ENCODE measurements at places on chromosomes 6 and 20. TPM values are rescaled to one million over a fixed set of nuclear protein-coding genes. Genes with fewer than 3 reads are reported as not detected.
A peak's percentile ranks its signal among the peaks of the same experiment; 100 is the strongest.

Gene COL9A3
- 4.7 TPM for total RNA-seq

DNA sequence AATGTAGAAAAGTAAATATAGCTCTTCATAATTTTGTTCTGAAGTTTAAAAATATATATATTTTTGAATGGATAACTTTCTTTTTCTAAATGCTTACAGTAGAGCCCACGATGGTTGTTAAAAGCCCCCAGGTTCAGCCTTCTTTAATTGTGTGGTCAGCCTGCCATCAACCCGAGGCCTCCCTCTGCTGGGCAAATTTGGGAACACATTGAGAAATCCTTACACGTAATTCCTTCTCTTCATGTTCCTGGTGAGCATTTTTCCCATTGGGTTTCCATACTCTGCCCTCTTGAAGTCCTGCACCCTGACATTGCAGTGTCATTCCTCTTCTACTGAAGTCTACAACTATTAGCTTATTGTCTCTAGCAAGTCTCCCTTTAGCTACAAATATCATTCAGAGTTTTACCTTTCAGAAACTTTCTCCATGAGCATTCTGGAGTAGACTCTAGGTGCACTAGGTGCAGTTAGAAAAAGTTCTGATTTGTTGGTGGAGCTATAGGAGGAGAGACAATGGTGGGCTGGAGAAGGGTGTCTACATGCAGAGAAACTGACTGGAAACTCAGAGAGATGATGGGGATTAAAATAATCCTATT lies 40.6 kb downstream of the TRIM38 start:
- peak; percentile 42 for DNase-seq

DNA sequence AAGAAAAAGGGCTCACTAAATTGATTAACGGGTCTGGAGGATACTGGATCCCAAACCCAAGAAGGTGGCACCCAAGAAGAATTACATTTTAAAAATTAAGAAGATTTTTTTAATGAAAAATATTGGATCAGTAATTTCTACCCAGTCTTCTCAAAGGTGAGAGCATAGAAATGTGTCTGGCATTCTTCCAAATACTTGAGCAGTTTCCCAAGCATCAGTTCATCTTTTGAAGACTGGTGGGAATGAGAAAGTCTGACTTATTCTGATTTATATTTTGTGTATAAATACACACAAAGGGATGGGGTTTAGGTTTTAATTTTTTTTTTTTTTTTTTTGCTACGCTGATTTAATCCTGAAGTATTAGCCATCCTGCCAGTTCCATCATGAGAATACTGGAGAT lies 3.3 kb downstream of the MGME1 start:
- DNase-seq: no peak

DNA sequence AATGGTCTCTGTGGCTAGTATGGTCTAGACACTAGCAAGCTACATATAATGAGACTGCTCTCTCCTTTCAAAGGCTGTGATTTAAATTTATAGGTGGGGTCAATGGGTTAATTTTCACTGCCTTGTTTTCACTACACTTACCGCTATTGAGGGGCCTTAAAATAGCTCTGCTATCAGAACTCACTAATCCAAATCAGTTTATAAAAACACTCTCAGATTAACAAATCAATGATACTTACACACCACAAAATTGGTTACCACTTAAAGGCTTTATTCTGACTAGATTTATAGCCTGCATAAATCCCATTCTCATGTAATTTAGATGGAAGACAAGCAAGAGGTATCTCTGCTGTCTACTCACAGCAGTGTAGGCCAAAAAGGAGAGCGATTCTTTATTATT lies 313.0 kb upstream of the AGPAT4 start:
- no peak for DNase-seq

- no peak for DNase-seq
These were observed 172.1 kb downstream of the CDKAL1 start for GRCh38 chr6:20706238-20706938.

Gene VSTM2L
- total RNA-seq: 139 TPM

Gene BTN1A1
- not detected for total RNA-seq

- DNase-seq: no peak
These were observed 70.9 kb downstream of the PACRG start for GRCh38 chr6:162798546-162799266.

- DNase-seq: peak; percentile 23
These were observed 197.7 kb downstream of the FAXC start for GRCh38 chr6:99151634-99152346.

DNA sequence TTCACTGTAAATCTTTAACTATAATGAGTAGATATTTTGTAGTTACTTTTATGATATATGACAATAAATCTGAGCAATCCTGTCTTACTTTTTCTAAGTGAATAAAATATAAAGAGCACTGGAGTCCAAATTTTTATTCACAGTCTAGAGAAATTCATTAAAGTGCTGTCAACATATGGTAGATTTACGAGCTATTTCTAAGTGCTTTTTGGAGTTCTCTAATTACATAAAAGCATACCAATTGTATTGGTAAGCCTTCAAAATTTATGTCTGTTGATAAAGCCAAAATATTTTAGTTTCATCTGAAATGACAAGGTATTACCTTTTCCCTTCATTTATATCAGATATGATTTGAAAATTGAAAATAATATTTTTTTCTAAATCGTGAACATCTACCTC lies 75.4 kb downstream of the MAN1A1 start:
- no peak for DNase-seq

DNA sequence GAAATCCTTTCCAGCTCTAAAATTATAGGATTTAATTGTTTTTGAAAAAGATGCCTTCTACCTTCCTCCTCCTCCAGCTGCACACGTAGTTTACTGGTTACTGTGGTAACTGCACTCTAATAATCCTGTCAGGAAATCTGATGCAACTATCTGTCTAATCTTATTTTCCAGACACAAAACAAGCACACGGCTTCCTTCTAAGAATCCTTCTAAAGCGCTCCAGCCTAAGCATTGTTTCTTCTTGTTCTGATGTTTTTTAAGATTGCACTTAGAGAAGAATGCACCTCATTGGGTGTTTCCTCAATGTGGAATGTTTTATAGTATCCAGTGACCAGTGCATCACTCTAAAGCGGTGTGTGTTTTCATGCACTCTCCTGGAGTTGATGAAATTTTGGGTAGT lies 63.6 kb downstream of the CARMIL1 start:
- DNase-seq: no peak

Gene FOXA2
- total RNA-seq: not detected

- DNase-seq: peak; percentile 26
These were observed 40.8 kb downstream of the KCNK17 start for GRCh38 chr6:39273406-39273821.

DNA sequence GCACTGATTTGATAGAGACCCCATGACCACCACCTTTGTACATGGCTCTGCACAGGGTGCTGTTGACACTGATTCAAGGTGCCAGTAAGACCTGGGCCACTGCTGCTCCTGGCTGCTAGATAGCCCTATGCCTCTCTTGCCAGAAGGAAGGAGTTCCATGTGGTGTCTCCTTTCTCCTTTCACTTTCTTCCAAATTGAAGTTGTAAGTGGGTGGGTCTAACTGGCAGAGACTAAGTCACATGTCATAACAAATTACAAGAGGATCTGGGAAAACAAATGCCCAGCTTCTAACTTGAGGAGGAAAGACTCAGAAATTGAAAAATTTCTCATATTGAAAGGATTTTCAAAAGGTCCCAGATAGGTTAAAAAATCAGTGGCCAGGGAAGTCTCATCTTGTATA lies 116.8 kb downstream of the TFAP2B start:
- DNase-seq: no peak

Gene ENPP5
- total RNA-seq: 5.7 TPM

DNA sequence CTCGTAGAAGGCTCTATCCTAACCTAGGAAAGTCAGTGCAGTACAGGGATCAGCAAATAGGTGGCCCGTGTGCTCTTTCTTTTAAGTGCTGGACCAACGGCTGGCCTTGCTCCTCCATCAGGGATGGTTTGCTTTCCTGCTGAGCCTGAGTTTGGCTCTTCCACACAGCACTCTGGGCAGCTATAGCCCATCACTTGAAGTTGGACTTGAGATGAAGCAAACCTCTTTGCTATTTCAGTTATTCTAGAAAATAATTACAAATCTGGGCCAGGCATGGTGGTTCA lies 66.9 kb upstream of the KCNK16 start:
- DNase-seq: no peak

Gene LY6G6D
- total RNA-seq: not detected

Gene PRDM13
- not detected for total RNA-seq

- DNase-seq: no peak
These were observed 1159.7 kb downstream of the GRIK2 start for GRCh38 chr6:102553214-102553613.

- DNase-seq: no peak
These were observed 105.7 kb downstream of the LCA5 start for GRCh38 chr6:79431537-79431933.

Gene IPCEF1
- total RNA-seq: 1.2 TPM

Gene ZNF341
- 2.0 TPM for total RNA-seq

DNA sequence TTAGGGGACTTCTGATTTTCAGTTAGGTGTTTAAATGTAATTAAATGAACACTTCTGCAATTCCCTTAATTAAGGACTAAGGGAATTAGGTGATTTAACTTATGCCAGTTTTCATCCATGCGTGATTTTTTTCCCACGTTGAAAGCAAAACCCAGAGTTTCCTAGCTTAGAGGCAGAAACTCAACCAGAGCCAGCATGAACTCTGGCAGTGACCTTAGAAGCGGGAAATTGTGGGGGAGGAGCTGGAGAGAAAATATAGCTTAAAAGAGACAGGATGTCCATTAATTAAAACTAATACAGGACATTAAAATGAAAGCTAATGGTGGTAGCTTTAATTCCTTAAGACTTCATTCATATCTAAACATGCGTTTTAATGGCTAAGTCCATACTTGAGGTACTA lies 41.6 kb downstream of the IYD start:
- DNase-seq: no peak

DNA sequence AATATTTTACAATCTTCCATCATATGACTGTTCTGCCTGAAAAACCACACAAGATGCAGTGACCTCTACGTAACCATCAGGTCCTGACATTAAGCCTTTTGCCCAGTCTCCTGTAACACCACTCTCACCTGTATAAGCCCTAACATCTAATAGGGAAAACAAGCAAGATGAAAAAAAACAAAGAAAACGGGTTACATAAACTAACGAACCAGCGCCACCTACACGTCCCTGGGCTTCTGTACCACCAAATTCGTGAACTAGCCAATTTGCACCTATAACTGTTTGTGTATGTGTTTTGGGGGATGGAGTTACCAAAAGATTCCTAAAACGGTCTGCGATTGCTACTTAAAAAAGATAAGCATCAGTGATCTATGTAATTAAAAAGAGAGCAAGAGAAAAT lies 70.2 kb downstream of the BLOC1S5 start:
- no peak for DNase-seq

Gene LAMA2
- total RNA-seq: 125 TPM

Gene KIFC1
- total RNA-seq: 1.9 TPM

Gene TRERF1
- 2.6 TPM for total RNA-seq

DNA sequence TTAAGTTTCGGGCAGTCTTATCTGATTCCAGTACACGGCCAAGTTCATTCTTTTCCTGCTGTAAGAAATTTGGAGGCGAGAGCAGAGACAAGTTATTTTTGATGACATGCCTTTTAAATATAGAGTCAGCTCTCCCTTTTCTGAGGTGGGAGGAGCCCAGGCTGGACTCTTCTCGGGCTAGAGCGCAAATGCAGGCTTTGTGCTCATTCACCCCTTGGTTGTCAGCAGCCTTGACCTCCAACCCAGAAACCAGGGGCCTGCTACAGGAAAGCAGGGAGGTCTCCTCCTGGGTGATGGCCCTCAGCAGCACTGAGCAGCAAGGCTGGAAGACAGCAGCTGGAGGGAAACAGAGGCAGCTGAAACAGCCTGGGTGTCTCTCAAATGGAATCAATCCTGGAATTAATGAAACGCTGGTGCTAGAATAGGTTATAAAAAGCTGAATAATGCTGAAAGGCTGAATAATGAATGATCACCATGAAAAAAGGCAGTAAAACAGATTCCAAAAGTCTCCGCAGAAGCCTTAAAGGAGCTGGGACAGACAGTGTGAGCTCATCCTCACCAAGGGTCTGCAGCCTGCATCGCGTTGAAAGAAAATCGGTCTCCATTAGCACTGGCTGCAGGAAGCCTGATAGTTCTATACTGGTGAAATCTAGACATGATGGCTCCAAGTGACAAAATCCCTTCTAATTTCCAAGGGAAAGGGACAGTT lies 28.2 kb upstream of the ECI2 start:
- no peak for DNase-seq

DNA sequence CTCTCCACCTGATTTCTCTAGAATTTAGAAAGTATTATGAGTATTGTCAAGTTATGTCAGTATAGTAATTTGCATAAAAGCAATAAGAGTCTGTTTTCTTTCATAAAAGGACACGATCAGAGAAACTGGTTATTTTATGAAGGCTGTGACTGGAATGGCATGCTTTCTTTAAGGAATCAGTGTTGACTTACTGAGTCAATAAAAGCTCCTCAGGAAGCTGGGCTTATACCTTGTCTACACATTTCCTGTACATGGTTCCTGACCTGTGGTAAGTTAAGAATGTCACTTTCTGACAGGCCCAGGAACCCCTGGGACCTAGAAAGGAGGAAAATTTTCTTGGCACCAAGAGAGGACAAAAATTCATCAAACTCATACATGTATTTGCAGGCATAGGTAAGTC lies 1224.0 kb upstream of the ADGRB3 start:
- DNase-seq: no peak

- no peak for DNase-seq
These were observed 174.9 kb upstream of the PRND start for GRCh38 chr20:4546786-4547185.

DNA sequence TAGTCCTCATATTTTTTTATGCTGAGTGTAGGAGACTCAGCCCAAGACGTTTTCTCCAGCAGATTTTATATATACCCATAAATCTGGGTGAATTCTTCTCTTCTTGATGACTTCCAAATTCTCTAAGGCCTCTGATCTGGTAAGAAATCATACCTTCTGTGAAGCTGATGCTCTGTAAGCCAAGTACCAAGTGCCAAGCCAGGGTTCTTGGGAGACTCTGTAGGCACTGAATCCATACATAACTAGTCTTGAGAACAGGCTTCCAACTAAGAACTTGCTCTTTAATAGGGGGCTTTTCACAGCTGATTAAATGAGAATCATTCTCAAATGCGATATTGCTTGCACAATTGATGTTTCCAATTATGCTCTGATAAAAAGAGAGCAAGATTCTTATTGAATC lies 87.6 kb downstream of the PRKN start:
- no peak for DNase-seq

Gene TAGAP
- total RNA-seq: 1.6 TPM

DNA sequence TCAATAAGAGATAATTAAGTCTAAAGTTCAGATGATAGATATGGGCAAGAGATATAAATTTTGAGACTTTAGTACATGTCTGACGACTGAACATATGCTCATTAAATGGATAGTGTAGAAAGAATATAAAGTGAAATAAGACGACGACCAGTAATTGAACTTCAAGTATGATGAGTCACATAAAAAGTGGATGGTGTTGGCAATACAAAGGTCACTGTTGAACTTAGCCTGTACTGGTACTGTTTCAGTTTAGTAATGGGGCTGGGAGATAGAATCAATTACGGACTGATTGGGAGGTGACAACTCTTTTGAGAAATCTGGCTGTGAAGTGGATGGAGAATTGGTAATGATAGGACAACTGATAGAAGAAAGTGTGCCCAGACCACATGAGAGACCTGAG lies 68.1 kb downstream of the IBTK start:
- DNase-seq: no peak

GRCh38 chr6:17638212-17638715 lies 38.2 kb downstream of the FAM8A1 start:
- no peak for DNase-seq

All from left cardiac atrium (tissue), 4 donors.